Foreskin fibroblast (primary cell): ENCODE measurements at places on chromosomes 5 and 9.

- no peak for DNase-seq
These were observed 44.6 kb upstream of the ALDH1A1 start for GRCh38 chr9:72997387-72997995.

DNA sequence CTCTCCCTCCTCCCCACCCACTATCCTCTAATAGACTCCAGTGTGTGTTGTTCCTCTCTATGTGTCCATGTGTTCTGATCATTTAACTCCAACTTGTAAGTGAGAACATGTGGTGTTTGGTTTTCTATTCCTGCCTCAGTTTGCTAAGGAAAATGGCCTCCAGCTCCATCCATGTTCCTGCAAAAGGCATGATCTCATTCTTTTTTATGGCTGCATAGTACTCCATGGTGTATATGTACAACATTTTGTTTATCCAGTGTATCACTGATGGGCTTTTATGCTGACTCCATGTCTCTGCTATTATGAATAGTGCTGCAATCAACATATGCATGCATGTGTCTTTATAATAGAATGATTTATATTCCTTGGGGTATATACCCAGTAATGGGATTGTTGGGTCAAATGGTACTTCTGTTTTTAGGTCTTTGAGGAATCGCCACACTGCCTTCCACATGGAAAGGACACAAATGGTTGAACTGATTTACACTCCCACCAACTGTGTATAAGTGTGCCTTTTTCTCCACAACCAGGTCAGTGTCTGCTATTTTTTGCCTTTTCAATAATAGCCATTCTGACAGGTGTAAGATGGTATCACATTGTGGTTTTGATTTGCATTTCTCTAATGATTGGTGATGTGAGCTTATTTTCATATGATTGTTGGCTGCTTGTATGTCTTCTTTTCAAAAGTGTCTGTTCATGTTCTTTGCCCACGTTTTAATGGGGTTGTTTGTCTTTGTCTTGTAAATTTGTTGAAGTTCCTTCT, 96.5 kb upstream of the DAB2 start:
- DNase-seq: no peak

DNA sequence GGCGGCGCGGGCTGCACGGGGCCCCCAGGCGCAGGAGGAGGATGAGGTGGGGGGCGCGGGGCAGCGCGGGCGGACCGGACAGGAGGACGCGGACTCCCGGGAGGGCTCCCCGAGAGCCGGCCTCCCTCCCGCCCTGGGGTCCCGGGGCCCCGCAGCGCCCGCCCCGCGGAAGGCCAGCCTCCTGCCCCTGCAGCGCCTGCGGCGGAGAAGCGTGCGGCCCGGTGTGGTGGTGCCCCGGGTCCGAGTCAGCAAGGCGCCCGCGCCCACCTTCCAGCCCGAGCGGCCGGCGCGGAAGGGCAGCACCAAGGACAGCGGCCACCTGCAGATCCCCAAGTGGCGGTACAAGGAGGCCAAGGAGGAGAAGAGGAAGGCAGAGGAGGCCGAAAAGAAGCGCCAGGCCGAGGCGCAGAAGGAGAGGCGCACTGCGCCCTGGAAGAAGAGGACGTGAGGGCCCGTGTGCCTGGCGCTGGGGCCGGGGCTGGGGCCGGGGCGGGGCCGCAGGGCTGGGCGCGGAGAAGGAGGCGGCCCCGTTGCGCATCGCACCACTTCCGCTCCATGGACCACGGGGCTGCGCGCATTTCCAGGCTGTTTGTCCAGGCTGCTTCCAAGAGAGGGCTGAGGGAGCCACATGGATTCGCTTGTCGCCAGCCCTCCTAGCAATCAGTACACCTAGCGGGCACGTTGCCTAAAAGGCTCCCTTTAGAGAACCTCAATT, 86.0 kb downstream of the ANKRD33B start:
- no peak for DNase-seq

- peak; percentile 27 for DNase-seq
These were observed 37.0 kb downstream of the B4GALT1 start for GRCh38 chr9:33129886-33130881.

GRCh38 chr9:93894691-93895079, 60.5 kb downstream of the BARX1 start:
- no peak for DNase-seq

DNA sequence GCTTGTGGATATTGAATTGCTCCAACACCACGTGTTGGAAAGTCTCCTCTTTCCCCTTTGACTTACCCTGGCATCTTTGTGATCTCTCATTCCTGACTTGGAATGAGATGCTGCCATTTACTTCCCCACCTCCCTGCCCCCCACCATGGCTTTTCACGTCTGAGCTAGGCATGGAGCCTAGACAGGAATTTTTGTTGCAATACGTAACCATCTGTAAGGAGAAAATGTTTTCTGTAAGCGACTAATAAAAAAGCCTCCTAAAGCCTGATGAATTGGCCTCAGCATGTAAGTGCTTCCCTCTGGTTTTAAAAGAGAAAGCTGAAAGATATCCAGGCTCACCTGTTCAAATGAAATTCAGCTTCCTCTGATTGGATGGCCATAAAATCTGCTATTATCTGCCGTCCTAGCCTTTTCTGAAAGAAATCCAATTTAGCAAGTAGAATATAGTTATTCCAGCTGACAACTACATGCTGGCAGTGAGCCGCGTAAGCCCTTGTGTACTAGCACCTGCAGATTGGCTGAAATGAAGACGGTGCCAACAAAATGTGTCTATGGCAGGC, 200.1 kb downstream of the NSG2 start:
- DNase-seq: no peak

- DNase-seq: no peak
These were observed 256.0 kb downstream of the TMEM167A start for GRCh38 chr5:82820961-82821845.

GRCh38 chr5:17118631-17119030, 98.8 kb upstream of the BASP1 start:
- peak; percentile 97 for DNase-seq

DNA sequence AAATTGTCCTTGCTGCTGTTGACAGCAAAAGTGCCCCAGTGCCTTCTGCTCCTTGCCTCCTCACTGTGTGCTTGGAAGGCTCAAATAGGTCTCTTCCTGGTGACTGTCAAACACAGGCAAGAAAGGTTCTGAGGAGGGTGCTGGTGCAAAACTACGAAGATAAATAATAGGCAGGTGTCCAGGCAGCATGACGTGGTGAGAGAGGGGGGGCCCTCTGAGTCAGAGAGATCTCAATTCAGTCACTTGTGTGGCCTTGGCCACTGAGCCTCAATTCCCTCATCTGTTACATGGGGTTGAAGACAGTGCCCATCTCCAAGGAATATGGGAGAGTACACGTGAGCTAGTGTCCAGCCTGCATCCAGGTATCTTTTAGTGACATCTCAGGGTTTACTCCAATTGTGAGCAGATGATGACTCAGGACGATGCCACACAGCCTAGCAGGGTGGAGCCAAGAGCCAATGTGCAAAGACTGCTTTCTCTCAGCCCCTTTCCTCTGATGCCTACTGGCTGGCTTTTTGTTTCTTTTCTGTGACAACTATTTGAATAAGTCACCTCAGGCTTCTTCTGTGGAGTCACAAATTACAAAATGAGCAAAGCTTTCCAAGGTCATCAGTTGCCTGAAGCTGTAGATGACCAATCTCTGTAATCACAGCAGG, 29.7 kb upstream of the SMIM32 start:
- no peak for DNase-seq

DNA sequence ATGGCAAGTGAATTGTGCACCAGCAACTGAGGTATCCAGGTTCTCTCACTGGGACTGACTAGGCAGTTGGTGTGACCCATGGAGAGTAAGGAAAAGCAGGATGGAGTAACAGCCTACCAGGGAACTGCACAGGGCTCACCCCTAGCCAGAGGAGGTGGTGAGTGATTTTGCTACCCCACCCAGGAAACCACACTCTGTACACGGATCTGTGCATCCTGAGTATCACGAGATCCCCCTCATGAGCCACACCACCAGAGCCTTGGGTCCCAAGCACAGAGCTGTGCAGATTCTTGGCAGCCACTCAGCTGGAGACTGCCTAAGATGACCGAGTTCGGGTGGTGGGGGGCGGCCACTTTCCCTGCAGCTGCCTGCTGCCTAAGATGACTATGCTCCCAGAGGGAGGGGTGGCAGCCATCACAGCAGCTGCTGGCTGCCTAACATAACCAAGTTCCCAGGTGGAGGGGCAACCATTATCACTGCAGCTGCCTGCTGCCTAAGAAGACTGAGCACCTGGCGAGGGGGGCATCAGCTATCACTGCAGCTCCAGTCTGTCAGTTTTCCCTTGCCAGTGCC, 48.4 kb upstream of the EFNA5 start:
- no peak for DNase-seq

- no peak for DNase-seq
These were observed 141.4 kb downstream of the MTX3 start for GRCh38 chr5:79849486-79850315.

DNA sequence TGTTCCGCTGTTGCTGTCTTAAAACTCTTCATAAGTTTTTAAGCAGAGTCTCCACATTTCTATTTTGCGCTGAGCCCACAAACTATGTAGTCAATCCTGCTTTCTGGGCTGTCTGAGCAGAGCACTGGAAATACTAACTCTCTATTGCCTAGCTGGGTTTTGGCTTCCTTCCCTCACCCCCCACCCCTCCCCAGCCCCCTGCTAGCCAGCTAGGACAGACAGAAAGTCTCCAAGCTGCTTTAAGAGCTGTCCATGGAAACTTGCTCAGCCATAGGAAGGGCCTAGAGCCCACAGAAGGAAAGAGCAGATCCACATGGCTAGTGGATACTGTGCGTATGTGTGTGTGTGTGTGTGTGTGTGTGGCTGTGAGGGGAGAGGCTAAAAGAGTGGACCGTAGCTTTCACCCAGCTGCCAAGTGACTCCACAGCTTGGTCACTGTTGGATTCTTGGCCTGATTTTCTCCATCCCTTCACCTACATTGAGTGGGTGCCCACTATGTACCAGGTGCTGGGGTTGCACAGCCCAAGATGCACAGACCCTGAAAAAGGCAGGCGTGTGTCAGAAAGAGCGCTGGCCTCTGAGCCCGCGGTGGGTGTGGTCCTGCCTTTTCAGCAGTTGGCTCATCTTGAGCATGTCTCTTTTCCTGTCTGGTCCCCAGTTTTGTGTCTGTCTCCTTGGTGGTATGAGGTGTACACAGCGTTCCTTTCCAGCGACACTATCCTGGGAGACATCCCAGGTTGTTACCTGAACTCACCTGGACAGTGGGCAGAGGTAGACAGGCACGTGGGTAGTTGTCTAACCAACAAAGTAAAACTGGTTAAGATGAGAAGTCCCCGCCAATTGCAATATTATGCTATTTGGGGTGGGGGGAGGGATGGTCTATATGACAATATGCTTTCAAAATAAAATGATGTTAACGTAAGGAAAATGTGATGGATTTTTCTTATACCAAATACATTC, 5.4 kb upstream of the NKX2-5 start:
- DNase-seq: no peak

DNA sequence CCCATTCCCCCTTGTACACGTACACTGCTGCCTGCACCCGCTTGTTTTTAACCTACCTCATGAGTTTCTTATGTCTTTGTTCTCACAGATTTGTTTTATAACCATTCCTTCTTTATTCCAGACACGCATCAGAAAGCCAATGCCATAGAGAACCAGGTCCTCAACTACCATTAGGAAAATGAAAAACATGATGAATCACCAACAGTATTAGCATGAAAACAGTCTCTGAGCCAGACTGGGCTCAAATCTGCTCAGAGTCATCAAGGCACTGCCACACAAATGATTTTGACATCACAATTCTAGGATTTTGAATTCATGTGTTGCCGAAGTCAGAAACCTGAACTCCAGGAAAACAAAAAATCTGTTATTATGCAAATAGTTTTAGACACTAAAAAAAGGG, 394.1 kb upstream of the GRIA1 start:
- no peak for DNase-seq

DNA sequence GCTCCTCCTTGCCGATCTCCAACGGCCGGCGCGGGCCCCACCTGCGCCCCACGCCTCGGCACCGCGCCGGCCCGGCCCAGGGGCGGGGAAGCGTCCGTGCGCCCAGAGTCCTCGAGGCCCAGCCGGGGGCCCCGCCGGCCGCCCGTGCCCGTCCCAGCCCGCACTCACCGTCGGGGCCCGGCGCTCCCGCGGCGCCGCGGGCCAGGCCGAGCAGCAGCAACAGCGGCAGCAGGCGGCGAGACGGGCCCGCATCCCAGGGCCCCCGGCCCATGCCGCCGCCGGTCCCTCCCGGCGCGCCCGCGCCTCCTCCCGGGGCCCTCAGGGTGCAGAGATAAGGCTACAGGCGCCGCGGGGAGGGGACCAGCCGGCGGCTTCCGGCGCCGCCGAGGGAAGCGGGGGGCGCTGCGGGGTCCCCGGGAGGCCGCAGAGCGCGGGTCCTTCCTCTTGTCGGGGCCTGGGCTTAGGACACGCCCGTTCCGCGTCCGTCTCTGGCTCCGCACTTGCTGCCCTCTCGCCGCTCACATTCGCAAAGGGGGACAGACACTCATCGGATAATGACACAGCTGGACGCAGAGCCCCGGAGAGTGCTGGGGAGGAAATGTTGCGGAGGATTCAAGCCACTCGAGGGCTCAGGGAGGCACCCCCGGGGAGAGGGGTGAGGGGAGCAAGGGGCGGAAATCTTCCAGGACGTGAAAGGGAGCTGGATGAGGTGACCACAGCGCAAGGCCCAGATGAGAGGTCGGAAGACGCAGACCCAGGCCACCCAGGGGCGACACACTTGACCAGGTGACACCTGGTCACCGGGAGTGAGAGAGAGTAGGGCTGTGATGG, at the start of gene SUSD1:
Gene SUSD1 (minus strand): TSS at position 333 of the 831 bp plus-strand sequence. CDS start 62 bp downstream, at position 271.
- no peak for DNase-seq

DNA sequence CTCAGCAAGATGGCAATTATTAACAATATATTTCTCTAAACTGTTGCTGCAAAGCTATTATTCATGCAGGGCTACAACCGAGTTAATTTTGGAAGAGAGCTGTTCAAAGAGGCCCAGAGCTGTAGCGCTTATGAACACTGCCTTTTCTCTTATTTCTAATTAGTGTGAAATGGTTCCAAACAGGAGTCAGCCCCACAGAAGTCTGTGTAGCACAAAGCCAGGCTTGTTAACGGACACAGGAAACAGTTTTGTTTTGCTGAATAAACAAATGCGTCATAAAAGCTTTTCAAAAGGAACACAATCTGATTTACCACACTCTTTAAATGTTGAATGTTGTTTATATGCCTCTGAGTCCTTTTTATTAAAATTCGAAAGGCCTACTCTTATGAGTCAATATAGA, 396.5 kb downstream of the ANXA1 start:
- no peak for DNase-seq

DNA sequence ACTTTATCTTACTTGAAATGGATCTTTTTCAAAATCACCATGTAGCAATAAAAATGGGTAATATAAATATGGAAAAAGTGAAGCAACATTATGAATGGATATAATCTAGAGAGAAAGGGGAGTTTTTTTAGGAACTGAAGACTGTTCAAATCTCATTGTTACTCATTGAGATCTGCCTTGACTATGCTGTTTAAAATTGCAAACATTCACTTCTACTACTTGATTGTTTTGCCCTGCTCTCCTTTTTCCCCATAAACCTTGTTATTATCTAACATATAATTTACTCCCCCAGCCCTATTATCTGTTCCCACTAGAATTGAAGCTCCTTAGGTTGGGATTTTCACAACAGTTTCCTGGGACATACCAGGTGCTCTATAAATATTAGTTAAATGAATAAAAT, 22.0 kb downstream of the PAM start:
- no peak for DNase-seq
